ENCODE measurements at places on chromosomes 7 and 10.

- H3K27me3 ChIP-seq, result peaks cover 10% of the 10 kb centered on the region
- H3K4me1 ChIP-seq, result peaks cover 18% of the 10 kb centered on the region
- H3K27ac ChIP-seq, result peak overlapping the region; percentile 64
- no peaks in the 10 kb centered on the region for H3K36me3 ChIP-seq
- no peak for DNase-seq
- H3K4me3 ChIP-seq, result no peak overlapping the region
These were observed 120.0 kb downstream of the MKX start for GRCh38 chr10:27625452-27626211.

- peak overlapping the region; percentile 58 for H3K4me3 ChIP-seq
- peaks cover 7% of the 10 kb centered on the region for H3K27me3 ChIP-seq
- peaks cover 98% of the 10 kb centered on the region for H3K4me1 ChIP-seq
- H3K27ac ChIP-seq, result peak overlapping the region; percentile 57
- no peaks in the 10 kb centered on the region for H3K36me3 ChIP-seq
These were observed 28.9 kb downstream of the UNC5B start for GRCh38 chr10:71241114-71241829.

DNA sequence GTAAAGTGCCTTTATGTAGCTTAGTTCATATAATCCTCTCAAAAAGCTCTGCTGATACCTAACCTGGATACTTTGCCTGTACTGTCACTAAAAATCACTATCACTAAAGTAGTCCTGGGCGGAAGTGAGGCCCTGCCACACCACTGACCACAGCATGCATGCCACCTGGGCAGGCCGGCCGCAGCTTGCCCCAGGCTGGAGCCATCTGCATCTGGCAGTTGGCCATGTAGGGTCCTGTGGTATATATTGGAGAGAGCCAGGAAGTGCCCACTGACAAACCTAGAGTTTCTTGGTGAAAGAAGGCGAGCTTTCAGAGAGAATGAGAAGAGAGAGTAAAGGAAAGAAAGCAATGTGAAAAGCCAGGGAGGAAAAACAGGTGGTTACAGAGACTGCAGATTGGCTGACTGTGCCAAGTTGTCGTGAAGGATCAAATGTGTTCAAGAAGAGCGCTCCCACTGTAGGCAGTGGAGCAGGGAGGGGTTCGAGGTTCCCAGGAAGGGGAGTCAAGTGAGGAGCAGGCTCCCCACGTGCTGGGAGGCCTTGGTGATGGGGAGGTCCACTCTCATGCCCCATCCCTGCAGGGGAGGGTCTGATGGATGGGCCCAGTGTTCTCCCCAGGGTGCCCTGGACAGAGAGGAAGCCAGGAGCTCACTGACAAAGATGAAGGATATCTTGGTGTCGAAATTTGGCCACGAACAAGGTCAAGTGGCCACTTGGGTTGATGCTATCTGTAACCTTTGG lies 13.6 kb downstream of the LOXL4 start:
- peaks cover 26% of the 10 kb centered on the region for H3K4me1 ChIP-seq
- H3K27ac ChIP-seq, result peak overlapping the region; percentile 1
- H3K4me3 ChIP-seq, result no peak overlapping the region
- no peak for DNase-seq
- H3K36me3 ChIP-seq, result peaks cover 12% of the 10 kb centered on the region

DNA sequence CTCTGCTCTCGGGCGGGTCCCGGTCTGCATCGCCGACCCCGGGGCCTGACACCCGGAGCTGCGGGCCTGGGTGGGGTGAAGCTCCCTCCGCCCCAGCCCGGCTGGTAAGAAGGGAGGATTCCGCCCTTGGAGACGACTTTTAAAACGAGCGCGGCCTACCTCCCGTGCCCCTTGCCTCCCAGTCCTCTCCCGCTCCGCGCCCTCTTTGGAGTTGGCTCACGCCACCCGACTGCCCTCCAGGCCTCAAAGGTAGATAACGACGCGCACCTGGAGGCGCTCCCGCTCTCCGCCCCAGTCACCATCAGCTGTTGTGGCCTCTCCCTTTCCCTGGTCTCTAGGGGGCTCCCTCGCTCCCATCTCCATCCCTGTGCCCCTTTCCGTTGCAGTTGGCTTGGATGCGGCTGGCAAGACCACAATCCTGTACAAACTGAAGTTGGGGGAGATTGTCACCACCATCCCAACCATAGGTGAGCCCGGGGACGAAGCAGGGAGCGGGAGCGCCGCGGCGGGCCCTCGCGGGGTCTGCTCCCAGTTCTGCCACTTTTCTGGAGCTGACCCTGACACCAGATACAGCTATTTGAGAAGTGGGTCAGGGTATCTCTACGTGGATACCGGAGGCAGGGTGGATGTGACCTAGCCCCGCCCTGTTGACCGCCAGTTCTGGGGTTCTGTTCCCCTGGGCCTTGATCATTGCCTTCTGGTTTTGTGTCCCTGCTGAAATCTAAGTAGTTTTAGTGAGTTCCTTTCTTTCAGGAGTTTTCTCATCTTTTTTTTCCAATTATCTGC lies 679 bp downstream of the ARF5 start:
- H3K36me3 ChIP-seq, result peaks cover 29% of the 10 kb centered on the region
- H3K4me1 ChIP-seq, result peaks cover 23% of the 10 kb centered on the region
- H3K4me3 ChIP-seq, result peak overlapping the region; percentile 96

- H3K36me3 ChIP-seq, result no peaks in the 10 kb centered on the region
- no peaks in the 10 kb centered on the region for H3K4me1 ChIP-seq
- peaks cover 3% of the 10 kb centered on the region for H3K27me3 ChIP-seq
These were observed 73.6 kb downstream of the OTUD1 start for GRCh38 chr10:23512355-23513058.

DNA sequence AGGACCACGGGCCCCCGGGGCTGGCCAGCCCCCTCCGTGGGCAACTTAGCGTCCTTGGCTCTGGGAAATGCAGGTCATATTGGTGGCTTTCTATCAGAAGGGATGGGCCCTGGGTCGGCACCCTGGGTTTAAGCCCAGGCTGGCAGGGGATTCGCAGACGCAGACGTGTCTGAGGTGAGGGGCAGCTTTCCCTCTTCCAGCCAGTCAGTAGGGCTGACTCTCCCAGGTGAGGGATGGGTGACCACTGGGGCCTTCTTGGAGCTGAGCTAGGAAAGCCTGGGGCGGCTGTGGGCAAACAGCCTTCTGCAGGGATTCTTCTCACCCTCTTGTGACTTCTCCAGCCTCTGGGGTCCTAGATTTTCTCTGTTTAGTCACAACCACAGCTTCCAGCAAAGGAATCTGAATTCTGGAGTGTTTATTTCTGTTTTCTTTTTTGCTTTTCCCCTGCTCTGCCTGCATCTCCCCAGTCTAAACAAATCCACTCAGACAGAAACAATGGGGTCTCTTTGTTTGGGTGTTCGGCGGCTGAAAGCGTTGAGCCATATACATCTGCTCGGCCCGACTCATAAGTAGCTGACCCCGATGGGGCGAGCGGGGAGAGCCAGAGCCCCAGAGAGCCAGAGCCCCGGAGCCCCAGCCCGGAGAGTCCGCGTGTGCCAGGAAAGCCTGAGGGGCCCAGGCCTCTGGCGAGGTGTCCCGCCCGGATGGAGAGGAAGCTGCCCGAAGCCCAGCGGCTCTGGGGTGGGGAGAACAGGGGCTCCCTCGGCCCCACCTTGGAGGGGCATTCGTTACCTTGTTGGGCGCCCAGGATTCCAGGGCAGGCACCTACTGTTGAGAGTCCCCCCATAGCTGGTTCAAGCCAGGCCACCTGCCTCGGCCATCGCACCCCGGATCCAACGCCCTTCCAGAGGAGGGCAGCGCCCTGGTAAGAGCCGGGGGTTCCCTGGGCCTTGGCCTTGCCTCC lies 2.0 kb downstream of the MNX1 start:
- no peak overlapping the region for H3K27ac ChIP-seq
- H3K27me3 ChIP-seq, result peaks cover 88% of the 10 kb centered on the region
- no peak overlapping the region for H3K4me3 ChIP-seq
- H3K36me3 ChIP-seq, result no peaks in the 10 kb centered on the region
- no peak for DNase-seq

GRCh38 chr7:24069751-24070150 lies 214.2 kb upstream of the NPY start:
- peaks cover 3% of the 10 kb centered on the region for H3K27me3 ChIP-seq
- H3K36me3 ChIP-seq, result no peaks in the 10 kb centered on the region
- H3K4me3 ChIP-seq, result no peak overlapping the region
- H3K4me1 ChIP-seq, result peaks cover 19% of the 10 kb centered on the region
- peak overlapping the region; percentile 42 for H3K27ac ChIP-seq
- no peak for DNase-seq

- H3K27ac ChIP-seq, result no peak overlapping the region
- no peak for DNase-seq
- H3K36me3 ChIP-seq, result peaks cover 25% of the 10 kb centered on the region
These were observed 76.4 kb upstream of the LRRC17 start for GRCh38 chr7:102836191-102836919.

- peaks cover 7% of the 10 kb centered on the region for H3K36me3 ChIP-seq
- H3K27me3 ChIP-seq, result peaks cover 3% of the 10 kb centered on the region
- DNase-seq, result no peak
- H3K4me1 ChIP-seq, result no peaks in the 10 kb centered on the region
These were observed 29.8 kb downstream of the PRR15 start for GRCh38 chr7:29593459-29593858.

- H3K4me3 ChIP-seq, result no peak overlapping the region
- H3K27me3 ChIP-seq, result peaks cover 4% of the 10 kb centered on the region
- peak overlapping the region; percentile 26 for H3K27ac ChIP-seq
- peaks cover 17% of the 10 kb centered on the region for H3K4me1 ChIP-seq
These were observed 54.8 kb downstream of the ATAD1 start for GRCh38 chr10:87763086-87763861.

GRCh38 chr10:62657244-62657835 lies 147.2 kb upstream of the ADO start:
- H3K36me3 ChIP-seq, result no peaks in the 10 kb centered on the region
- DNase-seq, result no peak
- H3K4me3 ChIP-seq, result no peak overlapping the region
- H3K27ac ChIP-seq, result no peak overlapping the region

- peak; percentile 25 for DNase-seq
- no peaks in the 10 kb centered on the region for H3K27me3 ChIP-seq
- no peak overlapping the region for H3K4me3 ChIP-seq
These were observed 34.0 kb upstream of the DGKB start for GRCh38 chr7:14936554-14936953.

DNA sequence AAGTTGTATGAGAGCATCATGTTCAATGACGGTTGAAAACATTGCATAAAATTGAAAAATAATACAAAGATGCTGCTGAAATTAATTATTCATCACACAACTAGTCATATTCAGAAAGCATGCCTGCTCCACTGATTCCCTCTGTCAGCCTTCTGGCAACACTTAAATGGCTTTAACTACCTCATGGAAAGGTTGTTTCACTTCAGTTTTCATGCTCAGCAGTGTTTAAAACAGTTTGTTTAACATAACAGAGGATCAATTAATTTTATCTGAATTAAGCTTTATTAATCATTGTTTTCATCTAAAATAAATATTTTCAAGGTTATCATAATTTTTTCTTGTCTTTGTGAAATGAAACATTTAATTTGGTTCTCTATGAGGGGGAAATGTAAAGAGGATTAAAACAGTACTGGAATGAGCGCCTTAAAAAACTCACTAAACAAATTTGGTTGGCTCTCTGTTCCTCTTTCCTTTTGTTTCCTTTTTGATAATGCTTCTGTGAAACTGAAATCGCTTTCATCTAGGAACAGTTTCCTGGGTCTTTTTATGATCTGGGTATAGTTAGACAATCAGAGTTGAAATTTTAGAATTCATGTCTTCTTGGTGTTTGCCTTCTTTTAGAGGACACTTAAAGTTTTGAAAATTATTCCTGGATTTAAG lies 427.4 kb downstream of the SH2D4B start:
- no peaks in the 10 kb centered on the region for H3K36me3 ChIP-seq
- H3K4me3 ChIP-seq, result no peak overlapping the region
- no peaks in the 10 kb centered on the region for H3K27me3 ChIP-seq
- H3K4me1 ChIP-seq, result peaks cover 7% of the 10 kb centered on the region

DNA sequence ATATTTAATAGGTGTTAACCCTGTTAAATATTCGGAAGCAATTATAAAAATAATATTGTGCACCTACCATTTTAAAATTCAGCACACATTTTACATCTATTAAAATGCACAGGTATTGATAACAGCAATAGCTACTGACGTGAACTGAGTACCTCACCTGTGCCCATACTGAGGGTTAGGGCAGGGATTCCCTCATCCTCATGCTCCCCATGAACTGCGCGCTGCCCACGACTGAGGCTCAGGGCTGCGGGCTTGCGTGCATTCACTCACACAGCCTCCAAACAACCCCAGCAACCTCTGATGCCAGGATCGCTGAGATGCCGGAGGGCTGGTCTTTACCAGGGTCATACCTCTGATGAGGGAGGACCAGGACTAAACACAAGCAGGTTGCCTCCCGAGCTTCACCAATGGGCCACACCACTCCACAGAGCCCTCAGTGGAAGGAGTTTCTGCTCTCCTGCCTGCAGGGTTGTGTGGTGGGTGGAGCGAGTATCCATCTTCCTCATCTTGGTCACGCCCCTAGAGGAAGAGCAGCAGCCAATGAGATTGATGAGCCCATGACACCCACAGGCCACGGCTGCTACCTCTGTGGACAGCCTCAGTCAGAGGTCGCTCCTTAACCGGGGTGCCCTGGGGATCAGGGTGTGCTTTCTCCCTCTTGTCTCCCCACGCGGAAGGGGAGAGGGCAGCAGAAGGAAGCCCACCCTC lies 478.3 kb downstream of the TNS3 start:
- peaks cover 6% of the 10 kb centered on the region for H3K27me3 ChIP-seq
- no peaks in the 10 kb centered on the region for H3K4me1 ChIP-seq
- H3K36me3 ChIP-seq, result no peaks in the 10 kb centered on the region
